Activated CD8-positive, alpha-beta memory T cell treated with anti-CD3 and anti-CD28 coated beads, Interleukin-2, amount 50 U/mL, for 4 hours (primary cell): ENCODE measurements at places on chromosomes 11 and 22.

- no peak for DNase-seq
These were observed 515 bp downstream of the CTR9 start for GRCh38 chr11:10751581-10751940.

- no peak for DNase-seq
These were observed 10.2 kb upstream of the ADORA2A start for GRCh38 chr22:24417200-24417599.

GRCh38 chr11:19816040-19816439, 103.4 kb downstream of the NAV2 start:
- no peak for DNase-seq

GRCh38 chr22:39381009-39381755, 18.4 kb upstream of the TAB1 start:
- DNase-seq: no peak

DNA sequence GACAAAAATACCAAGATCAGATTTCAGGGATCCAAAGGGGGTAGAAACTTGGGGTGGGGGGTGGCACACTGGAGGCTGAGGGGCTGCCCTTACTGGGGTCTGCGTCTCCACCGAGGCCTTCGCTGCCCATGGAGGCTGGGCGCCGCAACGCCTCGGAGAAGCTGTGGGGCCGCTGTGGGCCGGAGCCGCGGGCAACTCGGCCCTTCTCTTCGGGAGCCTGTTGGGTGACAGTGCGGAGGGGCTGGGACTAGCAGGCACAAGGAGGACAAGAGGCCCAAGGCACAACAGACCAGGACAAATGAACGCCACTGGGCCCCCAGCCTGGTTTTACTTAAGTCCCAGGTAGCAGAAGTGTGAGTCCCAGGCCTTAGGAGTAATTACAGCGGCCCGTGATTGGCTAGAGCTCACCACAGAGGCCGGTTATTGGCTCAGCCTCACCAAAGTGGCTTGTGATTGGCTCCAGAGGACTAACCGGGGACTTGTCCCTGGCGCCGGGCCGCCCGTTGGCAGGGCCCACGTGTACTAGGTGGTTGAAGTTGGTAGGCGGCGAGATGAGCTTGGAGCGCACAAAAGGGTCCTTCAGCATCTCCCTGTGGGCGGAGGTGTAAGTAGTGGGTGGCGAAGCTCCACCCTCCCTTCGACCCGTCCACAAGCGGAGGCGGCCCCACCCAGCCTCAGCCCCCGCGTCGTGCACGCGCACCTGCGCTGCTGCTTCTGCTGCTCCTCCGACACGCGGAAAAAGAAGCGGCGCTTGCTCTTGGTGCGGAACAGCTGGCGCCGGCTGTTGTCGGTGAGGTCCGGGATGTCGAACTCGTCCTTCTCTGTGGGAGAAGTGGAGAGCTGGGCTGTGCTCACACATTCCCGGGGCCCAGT, 16.5 kb upstream of the MEN1 start:
- DNase-seq: no peak

- no peak for DNase-seq
These were observed 5.9 kb upstream of the SYCE3 start for GRCh38 chr22:50568626-50569025.

DNA sequence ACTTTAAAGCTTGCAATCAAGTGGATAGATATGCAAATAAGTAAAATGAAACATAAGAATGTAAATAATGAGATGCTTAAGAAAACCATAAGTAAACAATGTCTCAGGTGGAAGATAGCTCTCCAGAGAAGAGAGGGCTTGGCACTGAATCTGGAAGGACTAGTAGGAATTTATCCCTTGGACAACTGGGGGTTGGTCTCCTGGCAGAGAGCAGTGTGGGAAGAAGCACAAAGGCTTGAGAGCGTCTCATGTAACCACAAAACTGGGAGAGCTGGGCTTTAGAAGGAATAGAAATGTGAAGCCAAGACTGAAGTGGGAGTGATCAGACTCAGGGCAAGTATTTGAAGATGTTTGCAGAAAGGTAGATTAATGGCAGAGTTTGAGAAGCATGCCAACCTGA, 31.3 kb downstream of the CARD18 start:
- no peak for DNase-seq

- no peak for DNase-seq
These were observed 166.4 kb downstream of the KIRREL3 start for GRCh38 chr11:126834149-126834548.

GRCh38 chr11:63613517-63614135, 607 bp downstream of the PLAAT3 start:
- peak; percentile 42 for DNase-seq

DNA sequence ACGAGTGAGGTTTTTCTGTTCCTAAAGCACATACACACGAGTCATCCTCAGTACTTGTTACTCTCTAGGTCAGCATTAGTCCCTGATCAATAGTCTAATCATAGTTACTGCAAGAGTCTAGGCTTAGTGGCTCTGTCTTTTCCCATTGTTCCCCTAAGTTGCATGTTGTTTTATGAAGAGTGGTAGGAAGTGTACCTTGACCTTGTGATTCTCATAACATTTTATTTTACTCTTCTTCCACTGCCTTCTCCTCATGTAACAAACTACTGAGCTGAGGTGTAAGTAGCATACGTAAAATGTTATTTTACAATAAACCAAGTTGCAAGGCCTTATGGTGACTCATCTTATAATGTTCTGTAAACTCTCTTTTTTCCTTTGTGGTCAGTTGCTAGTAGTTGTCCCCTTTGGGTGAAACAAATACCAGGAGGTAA, 15.0 kb downstream of the METTL15 start:
- DNase-seq: no peak

GRCh38 chr11:57241353-57241972, 4.4 kb upstream of the APLNR start:
- DNase-seq: no peak

DNA sequence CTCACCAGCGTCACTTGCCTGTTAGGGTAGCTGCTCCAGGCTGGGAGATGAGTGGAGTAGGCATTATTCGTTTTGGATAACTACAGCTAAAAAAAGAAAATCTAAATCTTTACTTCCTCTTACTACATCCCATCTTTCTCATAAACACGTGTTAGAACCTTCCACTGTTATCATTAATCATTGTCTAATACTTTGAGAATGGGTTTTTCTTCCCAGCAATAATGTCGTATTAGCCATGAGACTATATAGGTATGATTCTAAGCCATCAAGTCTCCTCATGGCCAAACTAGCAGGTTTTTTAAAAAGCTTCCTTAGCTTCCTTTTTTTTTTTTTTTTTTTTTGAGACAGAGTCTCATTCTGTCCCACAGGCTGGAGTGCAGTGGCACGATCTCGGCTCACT, 3.9 kb upstream of the TEF start:
- DNase-seq: no peak

- no peak for DNase-seq
These were observed 76.3 kb upstream of the TP53AIP1 start for GRCh38 chr11:129018991-129019390.

GRCh38 chr11:36102868-36103267, 159.0 kb downstream of the LDLRAD3 start:
- no peak for DNase-seq

DNA sequence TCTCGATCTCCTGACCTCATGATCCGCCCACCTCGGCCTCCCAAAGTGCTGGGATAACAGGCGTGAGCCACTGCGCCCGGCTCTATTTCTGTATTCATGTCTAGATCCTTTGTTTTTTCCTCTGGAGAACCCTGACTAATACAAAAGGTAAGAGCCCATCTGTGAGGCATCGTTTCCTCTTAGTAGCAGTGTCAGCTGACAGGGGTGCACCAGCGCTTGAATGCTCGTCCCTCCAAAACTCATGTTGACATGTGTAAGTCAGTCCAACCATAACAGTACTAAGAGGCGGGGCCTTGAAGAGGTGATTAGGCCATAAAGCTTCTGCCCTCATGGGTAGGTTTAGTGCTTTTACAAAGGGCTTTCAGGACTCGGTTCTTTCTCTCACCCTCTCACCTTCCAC, 470.1 kb upstream of the B3GAT1 start:
- no peak for DNase-seq

- peak; percentile 30 for DNase-seq
These were observed 30.3 kb upstream of the ASPHD2 start for GRCh38 chr22:26398741-26399153.

GRCh38 chr11:1230456-1231395, 7.9 kb downstream of the MUC5B start:
- no peak for DNase-seq

- DNase-seq: no peak
These were observed at the start of gene CYB5R2 for GRCh38 chr11:7672960-7673723. TSS of gene CYB5R2 (minus strand) at chr11:7673500. CDS start at chr11:7672825, 675 bp downstream.

DNA sequence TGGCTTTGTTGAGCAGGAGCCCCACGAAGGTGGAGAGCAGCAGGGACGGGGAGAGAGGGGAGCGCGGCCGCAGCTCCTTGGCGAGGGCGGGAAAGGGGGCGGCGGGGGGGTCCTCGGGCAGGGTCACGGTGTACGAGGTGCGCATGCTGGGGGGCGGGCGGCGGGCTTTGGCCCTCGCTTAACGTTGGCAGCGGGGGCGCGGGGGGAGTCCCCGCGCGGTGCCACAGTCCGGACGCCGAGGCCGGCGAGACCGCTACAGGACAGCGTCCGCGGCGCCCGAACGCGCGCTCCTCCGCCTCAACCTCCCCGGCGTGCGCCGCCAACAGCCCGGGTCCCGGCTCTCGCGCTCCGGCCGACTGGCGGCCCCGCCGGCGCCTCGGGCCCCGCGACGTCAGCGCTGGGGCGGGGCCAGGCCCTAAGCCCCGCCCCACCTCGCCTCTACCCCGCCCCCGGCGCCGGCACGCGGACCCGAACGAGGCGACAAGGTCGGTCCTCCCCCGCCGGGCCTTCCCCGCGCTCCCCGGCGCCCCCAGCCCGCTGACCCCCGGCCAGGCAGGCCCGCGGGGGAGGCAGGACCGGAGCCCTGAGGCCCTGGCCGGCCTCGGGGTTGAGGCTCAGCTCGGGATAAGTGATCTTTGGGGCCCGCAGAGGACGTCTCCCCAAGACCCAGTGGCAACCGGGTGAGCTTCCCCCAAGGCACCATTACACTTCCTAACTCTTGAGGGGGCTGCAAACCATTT, 17.5 kb downstream of the USP2 start:
- DNase-seq: peak; percentile 65

DNA sequence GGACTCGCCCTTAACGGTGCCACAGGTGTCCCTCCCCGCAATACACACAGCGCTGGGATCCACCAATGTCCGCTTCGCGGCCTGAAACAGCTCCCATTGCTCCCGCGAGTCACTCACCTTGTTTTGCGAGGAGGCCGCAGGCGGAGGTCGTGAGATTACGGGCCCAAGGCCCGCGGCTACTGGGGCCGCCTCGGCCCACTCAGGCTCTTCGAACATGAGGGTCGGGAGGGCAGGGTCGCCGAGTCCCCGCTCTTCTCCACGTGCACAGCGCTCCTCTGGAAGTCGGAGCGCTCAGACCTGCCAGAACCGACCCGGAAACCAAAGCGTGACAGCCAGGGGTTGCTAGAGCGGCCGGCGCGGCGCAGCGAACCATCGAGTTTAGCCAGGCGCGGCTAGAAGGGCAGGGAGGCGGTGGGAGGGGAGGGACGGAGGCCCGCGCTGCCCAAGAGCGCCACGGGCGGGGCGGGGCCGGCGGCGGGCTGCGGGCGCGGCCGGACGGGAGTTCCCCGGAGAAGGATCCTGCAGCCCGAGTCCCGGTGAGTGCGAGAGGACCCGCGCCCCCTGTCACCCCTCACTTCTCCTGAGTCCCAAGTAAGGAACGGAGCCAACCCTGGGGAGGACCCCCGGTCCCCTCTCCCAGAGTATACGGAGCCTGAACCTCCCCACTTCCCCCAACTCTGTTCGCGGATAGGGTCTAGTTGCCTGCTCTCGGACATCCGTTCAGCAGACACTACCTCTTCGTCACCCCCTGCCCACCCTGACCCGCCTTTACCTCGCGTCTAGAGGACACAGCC, at the start of the genes ILK and RRP8:
Gene ILK (plus strand): TSS at position 488 of the 794 bp plus-strand sequence. CDS start 498 bp downstream, outside the sequence.
Gene RRP8 (minus strand): TSS at position 330 of the 794 bp plus-strand sequence. CDS start 114 bp downstream, at position 216.
- DNase-seq: peak; percentile 83

GRCh38 chr11:45573728-45574127, 91.7 kb downstream of the CHST1 start:
- no peak for DNase-seq

DNA sequence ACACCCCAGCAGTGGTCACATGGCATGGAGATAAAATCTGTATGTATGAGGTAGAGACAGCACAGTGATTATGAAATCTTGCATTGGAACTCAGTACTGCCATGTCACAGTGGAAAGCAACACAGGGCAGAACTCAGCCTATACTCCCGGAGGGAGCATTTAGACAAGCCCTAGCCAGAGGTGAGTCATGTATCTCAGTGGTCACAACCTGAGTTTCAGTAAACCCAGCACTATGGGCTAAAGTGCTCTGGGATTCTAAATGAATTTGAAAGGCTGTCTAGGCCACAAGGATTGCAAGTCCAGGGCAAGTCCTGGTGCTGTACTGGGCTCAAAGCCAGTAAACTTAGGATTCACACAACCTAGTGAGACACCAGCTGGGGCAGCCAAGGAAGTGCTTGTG, 1717.1 kb upstream of the RAG2 start:
- no peak for DNase-seq

DNA sequence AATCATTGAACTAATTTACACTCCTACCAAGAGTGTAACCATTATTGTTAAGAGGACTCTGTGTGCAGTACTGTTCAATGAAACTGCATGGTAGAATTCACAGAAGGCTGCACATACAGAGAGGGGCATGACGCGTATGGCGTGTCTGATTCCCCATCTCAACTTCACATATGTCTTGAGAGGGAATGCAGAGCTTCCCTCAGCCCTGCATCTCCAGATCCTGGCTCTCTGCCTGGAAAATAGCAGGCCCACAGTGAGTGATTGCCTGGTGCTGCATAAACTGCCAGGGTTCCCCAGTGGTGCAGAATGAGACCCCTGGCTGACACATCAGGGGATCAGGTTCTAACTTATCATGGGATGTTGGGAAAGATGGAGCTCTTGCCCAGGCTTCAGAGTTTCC, 260.2 kb upstream of the ISX start:
- no peak for DNase-seq

DNA sequence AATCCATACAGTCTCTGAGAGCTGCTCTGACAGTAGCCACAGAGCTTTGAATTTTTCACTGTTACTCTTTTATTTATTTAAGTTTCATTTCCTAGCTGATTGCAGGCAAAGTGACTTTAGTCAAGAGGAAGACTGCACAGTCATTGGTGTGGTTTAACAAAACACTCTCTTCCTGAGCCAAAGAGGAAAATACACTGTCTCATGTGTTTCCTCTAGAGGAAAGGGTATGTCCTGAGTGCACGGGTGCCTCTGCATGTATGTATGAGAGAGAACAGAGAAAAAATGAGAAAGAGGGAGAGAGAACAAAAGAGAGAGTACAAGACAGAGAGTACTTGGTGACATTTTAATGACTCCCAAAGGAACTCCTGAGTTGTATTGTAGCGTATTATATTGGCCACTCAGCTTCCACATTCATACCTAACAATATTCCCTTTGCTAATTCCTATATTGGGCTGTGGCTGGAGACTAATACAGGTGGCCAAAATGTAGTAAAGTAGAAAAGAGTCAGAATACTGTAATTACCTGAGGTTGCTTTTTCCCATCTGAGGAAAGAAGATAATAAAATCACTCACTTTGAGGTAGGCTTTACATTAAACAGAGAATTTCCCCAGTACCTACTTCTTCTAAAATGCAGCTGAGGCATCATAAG, at the start of gene OR4D9:
Gene OR4D9 (plus strand): TSS at position 599 of the 649 bp plus-strand sequence. CDS start 3,374 bp downstream, outside the sequence.
- DNase-seq: no peak

- no peak for DNase-seq
These were observed 912.1 kb upstream of the FAT3 start for GRCh38 chr11:91312541-91312940.
